Activated CD4-positive, alpha-beta T cell treated with anti-CD3 and anti-CD28 coated beads, Interleukin-2, amount 50 U/mL, for 16 hours (primary cell): ENCODE measurements at places on chromosomes 6 and 20.

DNA sequence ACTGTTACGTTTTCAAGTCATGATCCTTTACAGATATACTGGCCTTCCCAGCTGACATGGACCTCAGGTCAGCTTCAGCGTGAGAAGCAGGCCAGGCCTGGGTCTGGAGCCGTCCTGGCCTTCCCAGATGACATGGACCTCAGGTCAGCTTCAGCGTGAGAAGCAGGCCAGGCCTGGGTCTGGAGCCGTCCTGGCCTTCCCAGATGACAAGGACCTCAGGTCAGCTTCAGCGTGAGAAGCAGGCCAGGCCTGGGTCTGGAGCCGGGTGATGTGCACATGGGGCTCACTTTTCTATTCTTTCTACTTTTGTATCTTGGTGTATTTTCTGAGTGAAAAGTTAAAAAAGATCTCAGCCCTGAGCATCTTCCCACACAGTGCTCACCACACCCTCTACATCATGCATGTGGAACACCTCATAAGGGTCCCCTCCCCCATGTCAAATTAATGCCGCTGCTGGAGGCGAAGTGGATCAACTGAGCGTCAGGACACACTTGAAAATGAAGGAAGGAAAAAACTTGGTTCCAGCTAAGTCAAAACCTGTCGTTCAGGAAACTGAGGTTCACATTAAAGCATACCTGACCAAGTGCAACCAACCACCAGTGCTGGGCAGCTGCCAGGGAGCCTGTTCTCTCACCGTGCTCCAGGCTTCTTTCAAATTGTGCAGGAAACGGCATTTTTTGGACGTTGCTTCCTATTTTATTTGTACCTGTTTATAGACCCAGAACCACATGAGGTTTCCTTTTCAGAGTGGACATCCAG lies 32.2 kb downstream of the KIF25 start:
- DNase-seq, result no peak

DNA sequence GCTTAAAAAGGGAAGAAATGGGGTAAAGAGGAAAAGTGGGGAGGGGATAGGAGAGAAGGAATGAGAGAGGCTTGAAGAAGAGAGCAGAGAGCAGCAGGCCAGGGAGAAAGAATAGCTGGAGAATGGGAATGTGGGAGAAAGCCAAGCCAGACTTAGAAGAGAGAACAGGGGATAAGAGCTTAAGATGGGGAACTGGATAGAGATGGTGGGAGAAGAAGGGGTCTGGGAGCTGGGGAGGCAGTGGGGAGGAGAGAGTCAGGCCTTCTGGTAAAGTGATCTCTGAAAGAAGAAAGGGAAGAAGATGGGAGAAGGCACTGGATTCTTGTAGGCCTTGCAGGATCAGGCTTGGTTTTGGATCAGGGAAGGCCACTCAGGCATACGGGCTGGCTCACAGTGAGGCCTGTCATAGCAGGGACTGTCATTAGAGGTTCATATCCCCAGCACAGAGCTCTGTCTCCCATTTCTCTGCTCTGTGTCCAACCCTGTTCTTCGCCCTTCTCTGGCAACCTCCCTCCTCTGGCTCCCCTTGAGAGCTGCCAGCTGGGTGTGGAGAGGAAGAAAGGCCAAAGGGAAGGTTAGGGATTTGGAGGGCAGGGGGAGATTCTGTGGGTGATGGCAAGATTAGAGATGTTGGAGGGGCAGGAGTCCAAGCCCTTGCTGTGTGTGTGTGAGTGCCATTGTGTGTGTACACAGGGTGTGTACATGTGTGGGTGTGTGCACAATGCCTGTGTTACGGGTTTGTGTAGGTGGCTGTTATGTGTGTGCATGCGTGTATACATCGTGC lies 9.3 kb downstream of the SYNGAP1 start:
- DNase-seq, result no peak

- DNase-seq, result no peak
Measured at GRCh38 chr20:24117383-24117782, 128.8 kb upstream of the GGTLC1 start.

GRCh38 chr6:122007339-122007738 lies 392.1 kb upstream of the HSF2 start:
- DNase-seq, result no peak

- DNase-seq, result peak; percentile 59
Measured at GRCh38 chr20:63178889-63179686, 36.8 kb downstream of the YTHDF1 start.

- no peak for DNase-seq
Measured at GRCh38 chr6:69722683-69723082, 74.1 kb downstream of the LMBRD1 start.

- no peak for DNase-seq
Measured at GRCh38 chr6:47157653-47158219, 115.6 kb upstream of the ADGRF1 start.

- no peak for DNase-seq
Measured at GRCh38 chr20:64116541-64117431, 9.4 kb upstream of the NPBWR2 start.

DNA sequence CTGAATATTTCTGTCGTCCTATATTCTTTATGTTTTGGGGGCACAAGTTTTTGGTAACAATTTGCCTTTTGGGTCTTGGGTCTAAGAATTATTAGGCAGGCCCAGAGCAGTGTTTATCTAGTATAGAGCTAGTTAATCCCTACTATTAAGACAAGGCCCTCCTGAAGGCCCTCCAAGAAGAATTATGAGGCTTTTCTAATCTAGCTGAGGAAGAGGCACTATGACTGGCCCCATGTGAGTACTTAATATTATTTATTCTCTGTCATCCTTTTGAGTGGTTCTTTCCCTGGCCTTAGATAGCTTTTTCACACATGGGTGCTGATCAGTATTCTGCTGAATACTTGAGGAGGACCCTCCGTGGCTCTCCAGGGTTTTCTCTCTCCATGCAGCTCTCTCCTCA lies 25.1 kb downstream of the CHMP4B start:
- DNase-seq, result no peak

GRCh38 chr6:156777577-156778453 lies 637 bp downstream of the ARID1B start:
- DNase-seq, result peak; percentile 62

GRCh38 chr6:166101819-166102419 lies 65.7 kb downstream of the TBXT start:
- DNase-seq, result no peak

GRCh38 chr20:19815553-19815991 lies 57.5 kb downstream of the RIN2 start:
- DNase-seq, result peak; percentile 28

GRCh38 chr6:162226803-162227202 lies 500.8 kb downstream of the PRKN start:
- no peak for DNase-seq

GRCh38 chr6:65399355-65400084 lies 307.5 kb downstream of the EYS start:
- no peak for DNase-seq

- DNase-seq, result no peak
Measured at GRCh38 chr20:6993511-6993910, 226.0 kb downstream of the BMP2 start.

DNA sequence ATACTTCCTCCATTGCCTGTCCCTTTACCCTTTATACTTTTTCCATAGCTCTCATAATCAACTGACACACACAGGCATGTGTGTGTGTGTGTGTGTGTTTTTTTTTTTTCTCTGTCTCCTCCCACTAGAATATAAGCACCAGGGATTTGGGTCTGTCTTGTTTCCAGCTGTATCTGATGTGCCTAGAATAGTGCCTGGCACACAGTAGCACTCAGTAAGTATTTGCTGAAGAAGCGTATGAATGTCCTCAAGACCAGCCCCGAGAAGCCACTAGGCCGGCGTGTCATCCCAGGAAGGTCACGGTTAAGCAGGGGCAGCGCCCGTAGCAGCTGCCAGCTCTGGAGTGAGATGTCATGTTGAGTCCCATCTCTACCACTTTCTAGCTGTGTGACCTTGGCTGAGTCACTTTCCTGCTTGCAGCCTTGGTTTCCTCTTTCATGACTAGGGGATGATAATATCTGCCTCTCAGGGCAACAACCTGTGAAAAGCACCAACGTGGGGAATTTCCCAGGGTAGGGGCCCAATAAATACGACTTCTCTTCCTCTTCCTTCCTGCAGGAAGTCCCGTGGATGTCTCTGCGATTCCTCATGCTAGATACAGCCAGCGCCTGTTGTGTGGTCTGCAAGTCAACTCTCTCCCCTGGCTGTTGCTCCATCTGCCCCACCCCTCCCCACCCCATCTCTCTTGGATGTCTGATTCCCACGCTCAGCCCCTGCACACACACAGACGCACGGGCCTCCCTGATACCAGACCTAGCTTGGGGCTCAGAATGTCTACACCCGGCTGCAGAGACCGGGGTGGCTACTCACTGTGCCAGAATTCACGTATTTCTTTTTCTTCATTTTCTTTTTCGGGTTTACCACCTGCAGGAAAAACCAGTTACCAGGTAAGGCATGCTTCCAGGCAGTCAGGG lies 58.1 kb downstream of the RAB44 start:
- peak; percentile 95 for DNase-seq

GRCh38 chr20:32336918-32337347 lies 21.2 kb upstream of the ASXL1 start:
- peak; percentile 49 for DNase-seq

- no peak for DNase-seq
Measured at GRCh38 chr20:63576311-63576710, 2.3 kb upstream of the HELZ2 start.
